ENCODE measurements at places on chromosomes 12 and 14.

- no peak for DNase-seq
Observed at GRCh38 chr12:13390381-13390861, 193.9 kb downstream of the EMP1 start.

- DNase-seq = no peak
Observed at GRCh38 chr14:34794941-34795340, 80.2 kb downstream of the BAZ1A start.

DNA sequence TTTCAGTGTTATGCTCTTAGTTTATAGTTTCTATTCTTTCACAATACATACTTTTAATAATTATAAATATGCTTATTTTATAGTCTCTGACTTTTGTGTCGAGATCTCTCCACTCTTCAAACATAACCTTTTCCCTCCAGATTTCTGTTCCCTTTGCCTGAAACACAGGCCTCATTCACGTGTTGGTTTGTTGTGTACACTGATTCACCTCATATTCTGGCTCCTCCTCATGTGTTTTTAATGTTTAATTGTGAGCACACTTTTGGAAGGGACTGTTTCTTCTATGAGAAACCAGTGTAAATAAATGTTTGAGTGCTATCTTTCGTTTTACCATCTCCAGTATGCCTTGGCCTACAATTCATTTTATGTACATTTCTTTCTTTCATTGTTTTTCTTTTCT lies 20.1 kb downstream of the LIN7A start:
- no peak for DNase-seq

GRCh38 chr14:51860164-51860824 lies at the start of gene GNG2:
Gene GNG2, plus strand, starts transcription at chr14:51860612. Its CDS starts 90,067 bp downstream, at chr14:51950679.
- DNase-seq = peak; percentile 88

GRCh38 chr14:42683707-42684106 lies 1077.0 kb downstream of the LRFN5 start:
- DNase-seq = no peak

- no peak for DNase-seq
Observed at GRCh38 chr14:66249544-66249943, 236.6 kb upstream of the CCDC196 start.

GRCh38 chr12:106861984-106862916 lies 87.8 kb downstream of the RIC8B start:
- DNase-seq = no peak

DNA sequence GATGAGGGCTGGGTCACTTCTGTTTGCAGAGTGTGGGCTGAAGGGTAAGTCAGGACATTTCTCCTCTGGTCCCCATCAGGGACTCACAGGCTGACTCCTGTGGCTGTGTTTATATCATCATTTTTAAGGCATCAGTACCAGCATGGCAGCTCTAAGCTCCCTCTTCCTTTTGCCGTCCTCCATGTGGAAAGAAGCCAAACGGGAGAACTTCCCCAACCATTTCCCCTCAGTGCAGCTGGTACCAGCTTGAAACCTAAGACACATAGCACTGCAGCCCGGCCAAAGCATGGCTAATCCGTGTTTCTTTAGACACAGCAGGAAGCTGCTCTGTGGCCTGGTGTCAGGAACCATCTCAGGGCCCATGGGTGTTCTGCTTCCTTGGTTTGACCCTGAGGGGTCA lies 31.9 kb upstream of the ATP2A2 start:
- DNase-seq = no peak

DNA sequence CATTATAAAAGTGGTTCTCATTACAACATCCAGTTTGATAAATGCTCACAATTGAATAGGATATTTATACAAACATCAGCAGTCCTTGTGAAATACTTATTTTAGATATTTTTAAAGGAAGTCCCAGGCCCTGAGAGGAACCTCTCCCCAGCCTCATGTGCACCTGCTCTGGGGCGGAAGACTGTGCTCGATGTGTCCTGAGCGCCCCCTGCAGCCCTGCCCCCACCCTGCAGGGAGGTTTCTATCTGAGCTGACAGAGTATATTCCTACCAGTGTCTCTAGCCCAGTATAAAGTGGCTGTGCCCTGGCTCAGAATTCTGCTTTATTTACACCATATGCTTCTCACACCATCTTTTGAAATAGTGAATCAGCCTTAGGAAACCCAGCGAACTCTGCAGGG lies 1349.1 kb downstream of the TMEM121 start:
- DNase-seq = peak; percentile 53

DNA sequence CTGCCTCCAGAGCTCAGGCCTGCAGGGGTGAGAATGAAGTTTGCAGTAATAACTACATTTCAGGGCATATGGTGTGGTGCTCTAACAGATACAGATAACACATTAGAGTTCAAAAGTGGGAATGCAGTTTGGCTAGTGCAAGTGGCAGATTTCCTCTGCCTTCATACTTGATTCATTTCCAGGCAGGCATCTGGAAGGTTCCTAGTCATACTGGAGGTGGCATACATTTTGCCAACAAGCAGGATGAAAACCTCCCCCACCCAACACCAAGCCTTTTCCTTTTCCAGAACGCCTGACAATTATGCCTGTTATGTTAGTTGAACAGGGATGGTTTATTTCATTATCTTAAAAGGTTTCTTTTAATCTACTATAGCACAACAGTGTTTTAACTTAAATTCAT lies 24.3 kb downstream of the VTI1B start:
- DNase-seq = no peak

Measured in CD4-positive, alpha-beta T cell treated with Interleukin-6 for 4 hours (primary cell).